ENCODE measurements at places on chromosomes 3 and 15.

DNA sequence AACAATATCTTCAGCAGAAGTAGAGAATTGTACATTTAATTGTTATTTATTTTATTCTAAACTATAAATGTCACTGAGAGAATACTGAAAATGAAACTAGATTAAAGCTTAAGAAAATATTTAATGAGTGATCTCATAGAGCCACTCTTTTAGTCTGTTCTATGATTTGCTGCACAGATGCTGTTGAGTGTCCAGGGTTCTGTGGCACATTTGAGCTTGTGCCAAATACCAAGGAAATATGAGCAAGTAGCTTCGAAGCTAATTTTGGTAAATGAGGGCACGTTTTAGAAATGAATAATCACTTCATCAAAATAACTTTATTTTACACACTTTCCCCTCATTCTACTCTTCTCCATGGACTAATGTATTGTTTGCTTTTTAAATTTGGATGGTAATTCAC lies 53.6 kb upstream of the THRB start:
- no peaks in the 10 kb centered on the region for H3K4me1 ChIP-seq
- no peak overlapping the region for H3K27ac ChIP-seq
- H3K27me3 ChIP-seq, result no peaks in the 10 kb centered on the region
- DNase-seq, result no peak

DNA sequence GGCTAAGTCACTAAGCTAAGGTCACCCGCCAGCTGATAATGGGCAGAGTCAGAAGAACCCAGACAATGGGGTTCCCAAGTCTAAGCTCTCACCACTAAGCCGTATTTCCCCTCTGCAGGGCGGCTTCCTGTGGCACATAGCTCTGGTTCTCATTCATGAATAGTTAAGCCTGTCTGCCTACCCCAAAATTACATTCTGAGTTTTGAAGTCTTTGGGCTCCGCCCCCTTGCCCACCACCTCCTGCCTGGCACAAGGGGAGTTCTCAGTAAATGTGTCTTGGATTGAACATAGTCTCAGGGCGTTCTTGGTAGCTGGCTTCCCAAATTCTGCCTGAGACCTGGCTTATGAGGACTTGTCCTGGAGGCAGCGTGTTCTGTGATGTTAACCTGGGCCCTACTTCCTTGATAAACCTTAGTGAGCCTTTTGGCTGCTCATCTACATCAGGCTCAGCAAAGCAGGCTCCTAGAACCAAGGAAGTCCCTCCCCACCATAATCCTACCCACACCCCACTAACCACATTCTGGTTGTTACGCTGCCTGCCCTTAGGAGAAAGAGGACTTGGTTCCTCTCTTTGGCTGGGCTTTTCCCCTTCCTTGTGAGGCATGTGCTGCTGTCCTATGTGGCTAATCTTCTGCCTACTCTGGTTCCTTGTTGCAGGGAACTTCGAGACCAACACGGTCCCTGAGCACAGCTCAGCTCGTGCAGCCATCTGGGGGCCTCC lies 54.9 kb downstream of the STARD5 start:
- H3K4me1 ChIP-seq, result no peaks in the 10 kb centered on the region
- H3K27ac ChIP-seq, result no peak overlapping the region
- H3K27me3 ChIP-seq, result no peaks in the 10 kb centered on the region

GRCh38 chr15:38508647-38509046 lies 54.7 kb downstream of the FAM98B start:
- DNase-seq, result no peak
- peaks cover 5% of the 10 kb centered on the region for H3K4me1 ChIP-seq
- H3K27me3 ChIP-seq, result no peaks in the 10 kb centered on the region
- H3K4me3 ChIP-seq, result no peak overlapping the region
- no peak overlapping the region for H3K27ac ChIP-seq
- H3K36me3 ChIP-seq, result no peaks in the 10 kb centered on the region

- no peaks in the 10 kb centered on the region for H3K4me1 ChIP-seq
- no peak for DNase-seq
- H3K4me3 ChIP-seq, result no peak overlapping the region
- no peaks in the 10 kb centered on the region for H3K36me3 ChIP-seq
Measured at GRCh38 chr3:138450704-138451424, 16.4 kb downstream of the ESYT3 start.

GRCh38 chr15:97976766-97977503 lies 16.4 kb downstream of the ARRDC4 start:
- H3K27me3 ChIP-seq, result no peaks in the 10 kb centered on the region
- H3K4me3 ChIP-seq, result no peak overlapping the region
- peaks cover 3% of the 10 kb centered on the region for H3K4me1 ChIP-seq
- DNase-seq, result no peak
- no peaks in the 10 kb centered on the region for H3K36me3 ChIP-seq

- no peaks in the 10 kb centered on the region for H3K36me3 ChIP-seq
- no peak overlapping the region for H3K4me3 ChIP-seq
- DNase-seq, result no peak
- no peaks in the 10 kb centered on the region for H3K27me3 ChIP-seq
- no peak overlapping the region for H3K27ac ChIP-seq
Measured at GRCh38 chr3:131795390-131796090, 239.3 kb downstream of the CPNE4 start.

DNA sequence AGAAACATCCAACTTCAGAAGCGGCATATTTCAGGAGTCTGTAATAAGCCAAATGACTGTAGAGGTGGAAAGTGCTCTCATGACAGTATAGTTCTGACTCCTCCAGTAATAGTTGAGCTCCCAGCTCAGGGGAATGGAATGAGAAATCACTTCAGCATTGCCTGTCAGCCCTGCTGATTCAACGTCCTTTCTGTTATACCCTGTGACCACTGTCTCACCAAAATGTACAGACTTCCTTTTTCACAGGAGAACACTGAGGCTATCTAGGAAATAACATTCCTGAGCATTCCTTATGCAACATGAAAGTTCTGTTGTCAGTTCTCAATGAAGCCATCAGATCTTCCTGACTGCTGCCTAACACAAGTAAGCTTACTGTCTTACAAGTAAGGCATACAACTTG lies 284.5 kb upstream of the MME start:
- H3K4me1 ChIP-seq, result no peaks in the 10 kb centered on the region
- DNase-seq, result no peak
- H3K4me3 ChIP-seq, result no peak overlapping the region
- no peak overlapping the region for H3K27ac ChIP-seq

GRCh38 chr3:25495726-25496253 lies 67.7 kb downstream of the RARB start:
- no peaks in the 10 kb centered on the region for H3K36me3 ChIP-seq
- H3K4me3 ChIP-seq, result no peak overlapping the region
- no peaks in the 10 kb centered on the region for H3K4me1 ChIP-seq
- DNase-seq, result no peak
- H3K27ac ChIP-seq, result no peak overlapping the region

DNA sequence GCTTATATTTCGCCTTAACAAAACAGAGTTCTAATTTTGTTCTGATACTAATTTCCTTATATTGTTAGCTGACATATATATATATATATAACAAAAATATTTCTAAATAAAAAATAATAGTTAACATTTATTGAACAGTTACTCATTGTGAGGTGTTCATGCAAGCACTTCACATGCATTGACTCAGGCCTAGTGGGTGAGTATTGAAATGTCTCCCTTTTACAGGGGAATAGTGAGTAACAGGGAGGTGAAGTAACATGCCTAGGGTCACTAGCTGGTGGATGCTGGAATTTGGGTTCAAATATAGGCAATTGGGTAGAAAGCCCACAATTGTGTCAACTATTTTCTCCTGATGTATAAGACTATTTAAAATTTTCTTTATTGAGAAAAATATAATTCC lies 102.6 kb upstream of the ZPLD1 start:
- H3K27ac ChIP-seq, result no peak overlapping the region
- H3K27me3 ChIP-seq, result no peaks in the 10 kb centered on the region
- no peaks in the 10 kb centered on the region for H3K36me3 ChIP-seq
- no peak for DNase-seq

- H3K36me3 ChIP-seq, result no peaks in the 10 kb centered on the region
- no peak overlapping the region for H3K27ac ChIP-seq
- H3K4me3 ChIP-seq, result no peak overlapping the region
- H3K4me1 ChIP-seq, result no peaks in the 10 kb centered on the region
Measured at GRCh38 chr15:23072633-23073032, 33.3 kb upstream of the TUBGCP5 start.

DNA sequence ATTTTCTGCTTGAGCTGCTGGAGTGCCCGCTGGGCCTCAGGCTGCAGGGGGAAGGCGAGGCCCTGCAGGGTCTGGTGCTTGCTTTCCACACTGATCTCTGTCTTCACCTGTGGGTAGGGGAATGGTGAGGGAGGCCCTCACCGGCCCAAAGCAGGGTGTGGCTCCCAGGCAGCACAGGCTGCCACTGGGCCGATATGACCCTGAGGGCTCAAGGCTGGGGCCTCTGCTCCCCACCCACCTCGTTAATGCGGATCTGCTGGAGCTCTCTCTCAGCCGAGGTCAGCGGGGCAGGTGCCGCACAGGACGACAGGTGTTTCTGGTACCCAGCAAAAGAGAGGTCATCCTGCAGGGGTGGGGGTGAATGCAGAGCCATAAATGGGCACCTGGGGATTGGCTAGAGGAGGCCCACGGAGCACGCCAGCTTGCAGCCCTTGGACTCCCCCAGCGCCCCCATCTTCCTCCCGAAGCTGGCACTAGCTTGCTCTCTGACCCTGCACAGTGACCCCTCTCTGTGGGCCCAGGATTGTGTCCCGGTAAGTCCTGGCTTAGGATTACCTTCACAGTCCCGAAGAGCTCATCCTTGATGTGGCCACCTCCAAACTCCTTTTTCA lies 5.5 kb upstream of the TLR9 start:
- peaks cover 14% of the 10 kb centered on the region for H3K36me3 ChIP-seq
- no peak for DNase-seq
- no peaks in the 10 kb centered on the region for H3K4me1 ChIP-seq

DNA sequence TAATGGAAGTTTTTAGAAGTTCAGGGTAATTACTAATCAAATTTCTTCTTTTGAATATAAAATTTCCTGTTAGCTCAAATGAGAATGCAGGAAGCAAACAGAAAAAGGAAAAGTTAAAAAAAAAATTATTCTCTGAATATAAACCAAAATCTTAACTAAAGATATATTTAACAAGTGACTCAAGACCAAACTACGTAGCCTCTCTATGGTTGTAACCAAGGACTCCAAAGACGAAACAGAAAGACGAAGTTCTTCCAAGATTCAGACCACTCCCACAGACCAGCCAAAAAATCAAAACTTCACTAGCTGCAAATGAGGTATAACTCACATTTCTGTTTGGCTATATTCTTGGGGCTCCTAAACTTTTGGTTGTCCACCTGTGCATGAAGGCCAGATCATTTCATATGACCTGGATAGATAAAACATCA lies 846.5 kb upstream of the ALCAM start:
- H3K4me1 ChIP-seq, result no peaks in the 10 kb centered on the region
- no peaks in the 10 kb centered on the region for H3K27me3 ChIP-seq
- no peaks in the 10 kb centered on the region for H3K36me3 ChIP-seq
- no peak overlapping the region for H3K27ac ChIP-seq
- DNase-seq, result no peak

GRCh38 chr3:53754325-53754724 lies 91.9 kb downstream of the CHDH start:
- H3K27me3 ChIP-seq, result no peaks in the 10 kb centered on the region
- no peak overlapping the region for H3K27ac ChIP-seq

DNA sequence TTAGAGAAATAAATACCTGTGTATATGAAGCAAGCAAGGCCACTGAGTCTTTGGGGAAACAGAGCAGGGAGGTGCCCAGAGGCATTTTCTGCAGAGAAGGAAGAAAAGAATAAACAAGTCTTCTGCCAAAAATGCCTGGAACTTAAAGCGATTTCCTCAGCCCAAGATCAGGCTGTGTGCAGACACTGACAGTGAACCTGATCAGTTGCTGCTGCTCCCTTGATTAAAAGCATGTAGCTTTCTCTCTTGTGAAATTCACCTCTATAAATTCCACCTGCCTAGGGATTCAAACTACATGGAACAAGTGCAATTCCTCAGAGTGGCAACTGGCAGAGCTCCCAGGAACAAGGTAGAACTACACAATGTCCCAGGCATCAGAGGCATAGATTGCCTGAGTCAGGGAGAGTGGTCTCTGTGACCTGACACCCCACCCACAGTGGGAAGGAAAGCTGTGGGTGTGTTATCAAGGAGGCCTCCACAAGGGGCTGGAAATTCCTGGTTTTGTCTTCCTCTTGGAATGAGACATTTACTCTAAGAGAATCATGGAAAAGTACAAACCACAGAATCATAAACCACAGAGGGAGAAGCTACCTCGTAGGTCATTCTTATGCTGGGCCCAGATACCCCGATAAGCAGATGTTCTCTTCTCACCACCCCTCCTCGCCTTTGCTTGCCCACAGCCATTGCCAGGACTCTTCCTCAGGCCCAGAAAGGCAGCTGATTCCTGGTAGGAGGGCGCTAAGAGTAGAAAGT lies 1.8 kb upstream of the ZBTB38 start:
- H3K4me1 ChIP-seq, result peaks cover 25% of the 10 kb centered on the region
- no peaks in the 10 kb centered on the region for H3K36me3 ChIP-seq
- H3K27ac ChIP-seq, result no peak overlapping the region
- no peak overlapping the region for H3K4me3 ChIP-seq
- DNase-seq, result no peak

DNA sequence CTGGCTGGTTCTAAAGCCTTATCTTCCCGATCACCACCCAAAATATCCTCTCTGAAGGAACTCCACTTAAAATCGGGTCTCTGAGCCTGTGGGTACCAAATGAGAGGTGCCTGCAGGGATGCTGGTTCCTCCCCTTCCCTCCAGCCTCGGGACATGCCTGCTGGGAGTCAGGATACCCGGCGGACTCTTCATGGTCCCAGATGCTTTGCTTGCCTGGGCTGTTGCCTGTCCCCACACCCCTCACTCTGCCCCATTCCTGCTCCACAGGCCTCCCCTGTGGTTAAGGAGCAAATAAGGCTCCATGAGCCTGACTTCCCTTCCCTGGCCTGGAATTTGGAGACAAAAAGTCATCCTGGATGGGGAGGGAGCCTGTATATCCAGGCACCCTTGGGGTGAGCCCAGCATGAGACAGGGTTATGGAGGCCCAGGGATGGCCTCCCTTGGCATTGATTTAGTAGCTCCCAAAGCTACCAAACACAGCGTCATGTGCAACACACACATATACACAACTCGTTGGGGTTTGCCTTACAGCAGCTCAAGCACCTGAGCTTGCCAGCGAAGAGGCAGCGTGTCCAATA lies 12.3 kb upstream of the CORO2B start:
- DNase-seq, result no peak
- no peak overlapping the region for H3K4me3 ChIP-seq
- H3K27me3 ChIP-seq, result no peaks in the 10 kb centered on the region
- peaks cover 2% of the 10 kb centered on the region for H3K4me1 ChIP-seq
- no peaks in the 10 kb centered on the region for H3K36me3 ChIP-seq

DNA sequence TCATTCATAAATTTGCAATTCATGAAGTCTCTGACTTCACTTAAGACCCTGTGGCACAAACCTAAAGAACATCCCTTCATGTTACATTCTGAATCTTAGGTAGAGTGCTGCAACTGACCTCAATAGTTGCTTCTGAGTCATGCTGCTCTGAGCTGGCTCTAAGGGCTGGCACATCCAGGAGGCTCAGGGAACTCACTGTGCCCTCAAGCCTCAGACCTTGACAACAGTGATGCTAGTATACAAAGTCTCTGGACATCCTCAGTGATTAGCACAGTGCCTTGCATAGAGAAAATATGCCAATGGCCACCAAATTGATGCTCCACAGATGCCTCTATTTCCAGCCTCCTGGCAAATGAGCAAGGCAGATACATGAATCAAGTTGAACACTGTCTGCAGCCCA lies 740.9 kb upstream of the LMCD1 start:
- H3K36me3 ChIP-seq, result no peaks in the 10 kb centered on the region
- no peaks in the 10 kb centered on the region for H3K27me3 ChIP-seq
- H3K4me1 ChIP-seq, result no peaks in the 10 kb centered on the region
- H3K27ac ChIP-seq, result no peak overlapping the region
- no peak for DNase-seq
- H3K4me3 ChIP-seq, result no peak overlapping the region

GRCh38 chr15:70439304-70439877 lies 324.0 kb downstream of the UACA start:
- H3K27ac ChIP-seq, result no peak overlapping the region
- no peaks in the 10 kb centered on the region for H3K27me3 ChIP-seq
- H3K4me3 ChIP-seq, result no peak overlapping the region
- DNase-seq, result no peak

Data from neuronal stem cell (in vitro differentiated cells).